ENCODE measurements at places on chromosomes 1 and 21.

- no peak for DNase-seq
Measured at GRCh38 chr1:189180057-189180456, 1297.6 kb downstream of the BRINP3 start.

GRCh38 chr1:44826375-44827196, 16.5 kb downstream of the PTCH2 start:
- DNase-seq, result no peak

DNA sequence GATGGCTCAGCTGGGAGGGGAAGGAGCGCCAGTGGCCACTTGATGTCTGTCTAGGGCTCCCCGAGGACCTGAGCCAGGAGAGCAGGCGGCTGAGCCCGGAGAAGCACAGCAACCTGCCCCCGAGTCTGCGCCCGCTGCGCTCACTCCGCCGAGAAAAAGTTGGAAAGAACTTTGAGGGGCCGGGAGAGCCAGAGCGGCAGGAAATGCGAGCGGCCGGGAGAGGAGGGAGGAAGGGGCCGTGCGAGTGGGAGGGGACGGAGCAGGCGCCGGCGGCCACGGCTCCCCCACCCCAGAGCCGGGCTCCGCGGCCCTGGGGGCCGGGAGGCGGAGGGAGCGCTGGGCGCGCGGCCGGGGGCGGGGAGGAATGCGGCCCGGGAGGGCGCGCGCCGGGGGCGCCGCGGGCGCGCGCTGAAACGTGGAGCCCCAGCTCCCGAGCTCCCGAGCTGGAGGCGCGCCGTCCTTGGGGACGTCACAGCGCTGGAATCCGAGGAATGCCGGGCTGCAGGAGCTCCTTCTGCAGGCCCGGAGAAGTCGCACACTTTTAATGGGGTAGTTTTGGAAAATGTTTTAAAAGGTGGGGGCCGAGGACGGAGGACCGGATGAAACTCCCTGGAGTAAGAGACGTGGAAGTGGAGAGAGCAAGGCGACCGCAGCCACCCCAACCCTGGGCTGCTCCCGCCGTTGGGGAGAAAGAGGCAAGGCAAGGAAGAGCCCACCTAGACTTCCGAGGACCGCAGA, at the start of gene PTPN14:
Gene PTPN14, minus strand, starts transcription at position 167 of the 738 bp plus-strand sequence. CDS start 86,799 bp downstream, outside the sequence.
- no peak for DNase-seq

DNA sequence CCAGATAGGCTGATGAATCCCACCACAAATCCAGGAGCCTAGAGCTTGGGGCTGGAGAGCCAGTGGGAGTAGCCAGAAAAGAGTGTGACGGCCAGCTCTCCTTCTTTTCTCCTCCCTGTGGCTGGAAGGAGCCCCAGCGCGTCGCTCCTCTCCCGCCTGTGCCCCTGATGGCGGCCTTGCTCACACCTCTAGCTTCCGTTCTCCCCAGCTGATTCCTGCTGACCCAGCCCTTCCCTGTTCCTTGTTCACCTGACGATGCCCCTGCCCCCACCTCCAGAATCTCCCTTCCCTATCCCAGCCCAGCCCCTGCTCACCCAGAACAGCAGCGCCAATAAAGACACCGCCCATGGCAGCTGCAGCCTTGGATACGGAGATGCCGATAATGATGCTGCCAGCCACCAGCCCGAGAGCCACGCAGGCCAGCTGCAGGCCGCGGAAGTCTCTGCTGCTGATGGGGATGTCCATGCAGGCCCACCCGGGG, 656 bp downstream of the KNCN start:
- DNase-seq, result no peak

- DNase-seq, result no peak
Measured at GRCh38 chr1:5427026-5427613, 565.1 kb downstream of the NPHP4 start.

DNA sequence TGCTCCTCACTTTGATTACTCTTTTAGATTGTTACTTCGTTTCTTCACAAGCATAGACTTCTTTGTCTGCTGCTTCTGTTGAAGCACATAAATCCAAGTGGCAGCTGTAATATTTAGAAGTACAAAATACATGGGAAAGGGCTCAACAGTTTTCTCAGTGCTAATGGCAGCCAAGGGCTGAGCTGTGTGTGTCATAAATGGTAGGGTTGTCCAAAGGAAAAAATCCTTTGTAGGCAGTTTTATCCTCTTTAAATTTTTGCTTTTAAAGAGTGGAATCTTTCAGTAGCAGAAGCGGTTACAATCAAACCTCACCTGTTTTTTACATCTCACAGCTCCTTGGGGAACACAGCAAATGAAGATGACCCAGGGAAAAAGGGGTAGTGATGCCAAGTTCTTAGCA, 650.8 kb downstream of the PLPP3 start:
- no peak for DNase-seq

- no peak for DNase-seq
Measured at GRCh38 chr1:218887141-218887925, 286.3 kb upstream of the LYPLAL1 start.

All from stimulated activated CD4-positive, alpha-beta T cell treated with anti-CD3 and anti-CD28 coated beads, Interleukin-1b, Interleukin-23, amount 100 ng/mL, for 1 hour (primary cell).